ENCODE measurements at places on chromosomes 1 and 21.

DNA sequence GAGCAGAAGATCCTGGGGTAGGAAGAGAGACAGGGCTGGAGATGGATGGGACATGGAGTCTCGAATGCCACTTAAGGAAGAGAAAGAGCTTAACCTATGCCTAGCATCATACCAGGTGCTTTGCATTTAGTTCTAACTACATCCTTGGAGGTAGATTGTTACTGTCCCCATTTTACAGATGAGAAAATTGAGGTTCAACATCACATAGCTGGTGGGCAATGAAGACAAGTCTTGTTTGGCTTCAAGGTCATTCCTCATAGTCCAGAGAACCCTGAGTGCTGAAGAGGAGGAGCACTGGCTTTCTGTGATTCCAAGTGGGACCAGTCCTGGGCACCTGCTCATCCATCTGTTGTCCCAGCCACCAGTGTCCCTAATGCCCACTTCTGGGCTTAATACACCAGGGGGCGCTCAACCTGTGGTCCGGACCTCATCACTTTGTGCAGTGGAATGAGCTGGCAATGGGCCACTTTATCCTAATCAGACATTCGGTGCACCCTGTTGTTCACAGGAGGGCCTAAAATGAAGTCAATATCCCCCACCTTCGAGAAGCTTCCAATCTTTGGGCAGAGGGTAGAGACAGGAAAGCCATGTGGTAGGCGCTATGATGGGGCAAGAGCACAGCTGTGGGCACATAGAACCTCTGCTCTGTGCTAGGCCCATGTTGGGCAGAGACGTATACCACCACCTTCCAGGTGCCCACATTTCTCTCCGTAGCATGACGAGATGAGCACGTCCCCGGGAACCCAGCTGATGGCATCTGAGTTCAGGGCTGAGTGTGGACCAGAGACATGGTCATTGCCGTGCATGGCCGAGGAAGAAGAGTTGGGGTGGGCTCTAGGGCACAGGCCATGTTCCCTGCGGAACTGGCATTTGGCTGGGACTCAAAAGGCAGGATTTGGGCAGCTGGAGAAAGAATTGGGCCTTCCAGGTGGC is 9.2 kb downstream of the RPS6KA1 start:
- DNase-seq: peak; percentile 31

- no peak for DNase-seq
These were observed 50.2 kb downstream of the PRDM15 start for GRCh38 chr21:41828884-41829360.

- DNase-seq: no peak
These were observed 213.0 kb downstream of the CAMTA1 start for GRCh38 chr1:6998267-6998666.

GRCh38 chr1:239879321-239880170 is 212.1 kb upstream of the FMN2 start:
- no peak for DNase-seq

GRCh38 chr1:3283849-3284248 is 170.6 kb upstream of the ARHGEF16 start:
- no peak for DNase-seq

- no peak for DNase-seq
These were observed 9.4 kb upstream of the RGS13 start for GRCh38 chr1:192626366-192627179.

Data from GDM1 (cell line).